Stimulated activated CD4-positive, alpha-beta T cell treated with anti-CD3 and anti-CD28 coated beads, Interleukin-1b, Interleukin-23, amount 100 ng/mL, for 4 hours (primary cell): ENCODE measurements at places on chromosomes 5 and 9.

GRCh38 chr9:2559192-2560152 lies 62.1 kb upstream of the VLDLR start:
- DNase-seq = no peak

DNA sequence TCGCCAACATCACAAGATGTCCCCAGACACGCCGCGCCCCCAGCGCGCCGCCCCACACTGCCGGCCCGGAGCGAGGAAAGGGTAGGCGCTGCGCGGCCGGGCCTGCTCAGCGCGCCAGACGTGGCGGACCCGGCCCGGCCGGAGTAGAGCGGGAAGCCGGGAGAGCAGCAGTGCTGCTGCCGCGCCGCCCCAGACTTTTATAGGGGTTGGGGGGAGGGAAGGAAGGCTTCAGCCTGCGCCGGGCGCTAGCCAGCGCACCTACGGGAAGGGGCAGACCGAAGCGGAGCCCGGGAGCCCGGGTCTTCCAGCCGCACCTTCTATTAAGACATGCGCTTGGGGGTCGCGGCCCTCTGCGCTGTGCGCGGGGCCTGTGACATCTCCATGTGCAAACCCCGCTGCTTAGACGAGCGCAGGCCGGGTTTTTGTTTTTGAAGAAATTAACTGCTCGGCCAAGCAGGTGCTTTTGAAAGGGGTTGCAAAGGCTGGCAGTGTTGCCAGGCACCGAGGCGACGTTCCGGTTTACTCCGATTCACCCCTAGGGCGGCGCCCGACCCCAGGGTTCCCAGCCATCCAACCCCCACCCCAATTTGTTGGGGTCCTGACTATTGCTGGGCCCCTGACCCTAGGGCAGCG lies 353 bp upstream of the PAX5 start:
- no peak for DNase-seq

- DNase-seq = peak; percentile 55
Measured at GRCh38 chr9:71819115-71819739, 50.9 kb upstream of the CEMIP2 start.

DNA sequence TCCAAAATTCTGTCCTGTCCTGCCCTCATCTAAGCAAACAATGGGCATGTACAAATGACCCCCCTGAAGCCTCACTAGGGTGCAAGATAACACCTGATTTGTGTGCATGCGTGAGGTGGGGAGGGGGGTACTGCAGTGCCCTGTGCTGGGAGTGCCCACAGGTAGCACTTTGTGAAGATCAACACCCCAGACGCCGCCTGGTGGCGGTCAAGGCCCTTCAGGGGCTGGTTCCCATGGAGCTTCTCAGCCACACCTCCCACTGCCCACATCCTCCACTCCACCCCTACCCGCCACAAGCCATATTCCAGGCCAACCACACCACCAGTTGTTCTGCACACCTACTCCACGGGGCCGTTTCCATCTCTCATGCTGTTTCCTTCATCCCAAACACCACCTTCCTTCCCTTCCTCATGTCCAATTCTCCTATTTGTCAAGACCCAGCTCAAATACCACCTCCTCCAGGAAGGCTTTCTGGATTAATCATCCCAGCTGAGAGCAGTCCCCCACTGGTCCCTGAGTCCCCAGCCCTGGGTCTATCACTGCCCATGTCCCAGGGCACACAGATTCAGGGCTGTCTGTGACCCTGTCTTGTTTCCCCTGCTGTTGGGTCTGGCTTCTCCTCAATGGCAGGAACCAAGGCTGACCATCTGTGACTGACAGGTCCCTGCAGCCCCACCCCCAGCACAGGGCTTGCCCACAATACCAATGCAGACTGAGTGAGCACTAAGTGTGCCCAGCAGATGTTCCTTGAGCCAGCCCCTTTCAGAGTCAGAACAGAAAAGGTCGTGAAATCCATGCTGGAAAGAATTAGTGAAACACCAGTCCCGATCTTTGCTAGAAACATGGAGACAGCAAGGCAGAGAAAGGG lies 178.4 kb downstream of the PAX5 start:
- DNase-seq = no peak

DNA sequence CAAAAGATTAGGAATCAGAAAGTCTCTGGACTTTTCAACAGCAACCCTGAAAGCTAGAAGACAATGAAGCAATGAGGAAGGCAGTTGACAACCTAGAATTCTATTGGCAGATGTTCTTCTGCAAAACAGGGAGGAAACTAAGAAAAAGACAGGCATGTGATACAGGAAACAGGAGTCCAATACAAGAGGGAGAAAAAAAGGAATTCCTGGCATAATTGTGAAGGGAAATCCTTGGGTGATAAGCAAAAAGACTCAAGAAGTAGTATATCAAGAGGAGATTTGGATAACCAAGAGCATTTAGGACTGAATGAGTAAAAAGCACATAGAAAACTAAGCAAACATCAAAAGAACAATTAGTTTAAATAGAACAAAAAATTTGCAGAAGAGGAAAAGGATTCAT lies 58.6 kb downstream of the LPAR1 start:
- no peak for DNase-seq

DNA sequence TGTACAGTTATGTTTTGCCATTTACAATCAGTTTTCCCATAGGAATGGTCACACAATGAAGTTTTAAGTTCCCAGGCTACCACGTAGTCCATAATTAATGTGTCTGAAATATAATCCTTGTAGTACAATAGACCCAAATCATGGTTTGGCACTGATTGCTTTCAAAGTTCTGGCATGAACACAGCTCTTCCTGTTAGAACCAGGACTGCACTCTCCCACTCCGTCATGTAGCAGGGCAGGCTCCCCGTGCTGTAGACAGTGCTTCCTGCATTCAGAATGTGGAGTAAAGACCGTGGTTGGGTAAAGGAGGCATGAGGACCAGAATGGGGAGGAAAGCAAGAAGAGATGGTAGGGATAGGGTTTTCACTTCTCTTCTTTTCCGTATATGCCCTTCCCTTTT lies 4.0 kb downstream of the SEC61B start:
- no peak for DNase-seq

DNA sequence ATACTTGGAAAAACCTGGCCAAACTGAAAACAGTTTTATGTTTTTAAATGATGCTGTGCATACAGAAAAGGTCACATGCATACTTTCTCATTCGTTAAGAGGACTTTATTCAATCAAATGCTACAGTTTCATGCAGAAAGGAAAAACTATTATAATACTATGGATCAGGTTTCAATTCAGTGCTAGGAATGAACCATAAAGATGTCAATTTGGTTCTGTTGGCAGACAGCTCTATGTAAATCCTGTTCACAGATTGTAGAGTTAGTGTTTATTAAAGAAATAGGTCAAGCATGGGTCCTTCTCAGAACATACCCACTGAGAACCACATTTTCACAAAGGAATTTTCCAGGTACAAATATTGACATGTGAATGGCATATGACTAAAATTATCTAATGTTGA lies 57.1 kb downstream of the RETREG1 start:
- no peak for DNase-seq

GRCh38 chr5:110032376-110032775 lies 342.6 kb downstream of the MAN2A1 start:
- no peak for DNase-seq
